ENCODE measurements at places on chromosomes 3 and 15.

- no peak for DNase-seq
Measured at GRCh38 chr3:72335458-72336095, 512.7 kb downstream of the SHQ1 start.

DNA sequence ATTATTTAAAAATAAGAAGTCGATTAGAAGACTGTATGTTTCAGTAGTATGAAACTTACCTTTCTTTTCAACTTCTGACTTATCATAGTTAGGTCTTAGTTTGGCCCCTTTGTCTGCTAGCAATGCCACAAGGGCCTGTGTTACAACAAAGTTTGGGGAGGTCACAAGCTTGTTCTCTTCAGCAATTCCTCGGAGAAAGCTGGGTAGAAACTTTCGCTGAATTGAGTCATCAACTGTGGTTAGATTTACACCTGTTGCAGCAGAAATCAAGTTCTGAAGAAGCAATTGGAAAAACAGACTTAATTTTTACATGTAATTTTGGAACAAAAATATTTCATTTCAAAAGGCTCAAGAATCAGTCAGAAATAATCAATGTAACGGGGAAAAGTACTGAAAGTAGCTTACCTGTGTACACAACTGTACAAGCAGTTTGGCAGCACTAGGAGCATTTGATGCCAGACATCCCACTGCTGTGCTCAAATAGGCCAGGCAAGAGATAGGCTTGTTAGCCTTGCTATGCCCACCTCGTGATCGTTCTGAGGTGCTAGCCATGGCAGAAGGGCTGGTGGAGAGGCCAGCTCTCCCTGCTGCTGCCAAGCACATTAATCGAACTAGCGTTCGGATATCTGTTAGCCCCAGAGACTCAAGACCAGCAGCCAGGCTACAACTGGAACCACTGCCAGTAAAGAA lies 58.6 kb downstream of the FBXL22 start:
- DNase-seq = no peak

DNA sequence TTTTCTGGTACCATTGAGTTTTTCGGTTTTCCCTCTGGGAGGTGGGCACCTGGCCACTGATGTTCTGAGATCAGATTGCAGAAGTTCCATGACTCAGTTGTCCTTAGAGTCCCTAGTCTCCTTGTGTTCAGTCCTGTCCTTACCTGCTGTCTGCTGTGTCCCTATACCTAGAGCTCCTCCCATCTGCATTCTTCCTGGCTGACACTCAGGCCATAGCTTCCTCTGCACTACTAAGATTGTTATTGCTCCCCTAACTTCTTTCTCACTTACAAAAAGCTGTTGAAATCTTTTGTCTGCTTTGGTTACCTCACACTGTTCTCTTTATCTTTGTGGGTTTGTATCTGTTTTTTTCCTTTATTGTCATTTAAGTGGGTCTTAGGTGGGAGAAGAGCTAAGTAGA lies 13.2 kb downstream of the USP3 start:
- DNase-seq = no peak

DNA sequence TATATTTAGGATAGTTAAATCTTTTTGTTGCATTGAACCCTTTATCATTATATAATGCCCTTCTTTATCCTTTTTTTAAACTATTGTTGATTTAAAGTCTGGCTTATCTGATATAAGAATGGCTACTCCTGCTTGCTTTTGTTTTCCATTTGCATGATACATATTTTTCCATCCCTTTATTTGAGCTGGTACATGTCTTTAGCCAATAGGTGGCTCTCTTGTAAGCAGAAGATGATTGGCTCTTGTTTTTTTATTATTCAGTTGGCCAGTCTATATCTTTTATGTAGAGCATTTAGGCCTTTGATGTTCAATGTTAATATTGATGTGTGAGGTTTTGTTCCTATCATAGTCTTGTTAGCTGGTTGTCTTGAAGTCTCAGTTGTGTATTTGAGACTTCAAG lies 99.5 kb upstream of the MCTP2 start:
- DNase-seq = no peak

- no peak for DNase-seq
Measured at GRCh38 chr3:127831723-127832172, 9.4 kb upstream of the MGLL start.

DNA sequence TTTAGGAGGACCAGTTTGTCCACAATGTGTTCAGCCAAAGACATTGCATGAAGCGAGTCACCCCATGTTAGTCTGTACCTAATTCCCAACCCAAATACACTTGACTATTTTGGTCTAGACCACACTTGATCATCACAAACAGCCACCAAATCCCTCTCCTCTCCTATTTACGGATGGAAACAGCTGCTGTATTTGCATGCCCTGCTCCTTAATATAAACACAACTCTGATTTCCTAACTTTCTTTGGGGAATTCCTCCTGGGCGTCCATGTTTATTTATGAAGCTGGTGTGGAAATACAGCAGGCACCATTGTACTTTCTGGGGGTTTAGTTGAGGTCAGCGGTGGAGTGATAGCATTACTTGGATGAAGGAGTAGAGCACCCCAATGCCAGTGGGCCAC lies 235.2 kb downstream of the TLE3 start:
- DNase-seq = no peak

- no peak for DNase-seq
Measured at GRCh38 chr3:105866656-105867653, 1.9 kb downstream of the CBLB start.

GRCh38 chr3:21729331-21729730 lies 21.7 kb downstream of the ZNF385D start:
- DNase-seq = no peak

DNA sequence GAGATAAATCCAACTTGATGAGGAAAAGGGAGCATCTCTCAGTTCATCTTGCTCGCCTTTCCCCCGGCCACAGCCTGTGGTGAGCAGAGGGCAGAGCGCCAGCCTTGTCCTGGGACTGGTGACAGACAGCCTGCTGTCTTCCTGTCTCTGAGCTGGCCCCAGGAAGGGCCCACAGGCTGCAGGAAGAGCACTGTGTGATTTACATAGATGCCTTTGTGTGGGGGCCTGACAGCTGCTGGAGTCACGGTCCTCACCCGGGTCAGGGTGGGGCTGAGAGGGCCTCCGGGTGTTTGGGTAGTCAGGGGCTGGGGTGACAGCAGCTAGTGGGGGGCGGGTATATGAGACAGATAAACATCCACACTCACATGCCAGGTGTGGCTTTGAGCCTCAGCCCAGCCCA lies 29.3 kb downstream of the PLA2G4D start:
- no peak for DNase-seq

- DNase-seq = no peak
Measured at GRCh38 chr15:47415539-47415971, 301.8 kb upstream of the SEMA6D start.

DNA sequence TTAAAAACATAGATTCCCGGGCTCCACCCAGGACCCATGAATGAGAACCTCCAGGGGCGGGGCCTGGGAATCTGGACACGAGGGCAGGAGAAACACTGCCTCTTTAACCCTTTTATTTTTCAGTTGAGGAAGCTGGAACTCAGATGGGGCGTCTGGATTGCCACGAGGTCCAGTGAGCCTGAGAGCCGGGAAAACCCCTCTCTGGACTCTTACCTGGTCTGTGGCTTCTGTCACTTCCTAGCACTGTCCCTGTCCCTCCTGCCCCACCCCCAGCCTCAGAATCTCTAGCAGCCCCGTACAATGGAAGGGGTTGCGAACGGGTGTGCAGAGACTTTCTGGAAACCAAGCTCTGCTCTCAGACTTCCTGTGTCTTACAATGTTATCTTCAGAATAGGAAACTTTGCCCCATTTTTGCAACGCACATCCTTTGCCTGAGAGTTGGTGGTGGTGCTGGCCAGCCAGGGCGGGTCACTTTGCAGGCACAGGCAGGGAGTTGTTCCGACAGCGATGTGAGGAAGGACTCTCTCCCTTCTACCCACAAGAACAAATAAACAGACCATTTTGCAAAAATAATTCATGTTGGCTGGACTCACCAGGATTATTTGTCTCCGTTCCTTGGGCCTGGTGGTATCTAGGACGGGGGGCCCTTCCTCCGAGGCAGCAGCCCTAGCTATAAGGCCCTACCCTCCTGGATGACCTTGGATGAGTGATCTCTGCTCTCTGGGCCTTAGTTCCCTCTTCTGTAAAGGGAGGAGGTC lies 59.1 kb downstream of the SMAD6 start:
- DNase-seq = no peak

- no peak for DNase-seq
Measured at GRCh38 chr15:85129881-85130280, 148.2 kb downstream of the PDE8A start.

DNA sequence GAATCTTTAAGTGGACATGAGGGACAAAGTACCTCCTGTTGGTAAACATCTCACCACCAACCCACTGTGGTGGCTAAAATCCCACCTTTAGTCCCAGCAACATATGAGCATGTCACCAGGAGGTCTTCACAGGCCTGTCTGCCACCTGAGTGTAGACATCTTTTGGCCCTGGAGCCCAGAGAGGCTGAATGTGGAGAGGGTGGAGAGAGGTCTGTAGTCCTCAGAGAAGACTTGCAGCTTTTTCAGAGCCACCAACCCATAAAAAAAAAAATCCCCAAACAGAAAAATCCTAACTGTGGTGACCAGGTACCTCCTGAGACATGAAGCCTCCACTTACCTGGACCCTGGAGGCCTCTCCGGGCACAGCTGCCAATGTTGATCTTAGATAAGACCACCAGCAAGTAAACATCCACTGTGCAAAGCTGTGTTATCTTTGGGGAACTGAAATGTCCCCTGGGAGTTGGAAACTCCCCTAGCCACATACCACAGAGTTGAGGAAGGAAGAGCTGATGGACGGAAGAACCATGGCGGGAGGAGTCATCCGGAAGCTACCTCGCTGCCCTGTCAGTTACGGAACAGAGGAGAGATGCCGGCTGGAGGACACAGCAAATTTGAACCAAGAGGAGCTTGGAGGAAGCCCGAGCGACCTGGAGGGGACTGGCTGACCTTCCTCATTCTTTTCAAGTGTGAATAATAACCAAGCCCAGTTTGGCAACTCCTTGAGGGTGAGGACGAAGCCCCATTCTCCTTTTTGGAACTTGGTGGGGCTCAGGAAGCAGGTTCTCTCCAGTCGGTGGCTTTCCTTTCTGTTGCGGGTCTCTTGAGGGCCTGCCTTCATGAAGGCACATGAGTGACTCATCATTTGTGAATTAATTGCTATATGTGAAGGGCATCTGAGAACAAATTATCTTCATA lies at the start of gene GHRL:
TSS of gene GHRL (minus strand) at position 443 of the 915 bp plus-strand sequence. CDS start 2,767 bp downstream, outside the sequence.
- DNase-seq = no peak

- no peak for DNase-seq
Measured at GRCh38 chr15:85582131-85583079, 202.0 kb downstream of the AKAP13 start.

GRCh38 chr3:29169451-29169850 lies 111.4 kb upstream of the RBMS3 start:
- DNase-seq = no peak

DNA sequence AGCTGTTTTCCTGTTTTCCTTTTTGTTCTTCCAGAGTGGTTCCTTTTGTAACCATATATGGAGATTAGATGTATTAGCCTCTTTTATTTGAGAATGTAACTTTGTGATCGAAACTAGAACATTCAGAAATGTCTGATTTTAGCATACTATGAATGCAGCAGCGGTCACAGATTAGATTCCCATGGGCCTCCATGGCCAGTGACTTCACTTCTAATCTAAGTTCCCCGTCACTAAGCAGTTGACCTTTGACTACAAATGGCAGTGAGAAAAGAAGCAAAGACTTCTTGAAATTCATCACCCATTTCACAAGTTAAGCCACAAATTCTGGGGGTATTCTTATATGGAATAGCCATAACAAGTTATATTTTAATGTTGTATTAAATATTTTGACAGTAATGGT lies 114.6 kb upstream of the FLNB start:
- DNase-seq = no peak

- DNase-seq = no peak
Measured at GRCh38 chr3:127088511-127089351, 104.2 kb upstream of the PRR23E start.

- DNase-seq = no peak
Measured at GRCh38 chr3:66261355-66261754, 40.6 kb downstream of the SLC25A26 start.

GRCh38 chr3:158098834-158099424 lies 7.3 kb downstream of the SHOX2 start:
- DNase-seq = no peak

DNA sequence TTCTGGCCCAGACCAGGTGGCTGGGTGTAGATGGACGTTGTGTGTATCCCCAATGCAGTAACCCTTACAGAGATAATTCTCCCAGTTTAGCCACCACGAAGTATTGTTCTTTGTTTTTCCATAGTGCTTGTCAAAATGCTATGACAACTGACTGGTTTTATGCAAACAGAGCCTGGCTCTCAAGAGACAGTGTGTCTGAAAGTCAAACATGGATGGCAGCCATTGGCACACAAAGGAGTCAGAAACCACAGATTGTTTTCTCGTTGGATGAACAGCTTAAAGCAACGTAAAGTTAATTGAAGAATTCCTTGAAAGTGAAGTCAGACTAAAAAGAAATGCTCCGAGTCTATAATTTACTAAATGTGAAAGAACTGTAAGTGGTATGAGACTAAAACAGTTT lies 91.2 kb downstream of the FILIP1L start:
- DNase-seq = no peak

DNA sequence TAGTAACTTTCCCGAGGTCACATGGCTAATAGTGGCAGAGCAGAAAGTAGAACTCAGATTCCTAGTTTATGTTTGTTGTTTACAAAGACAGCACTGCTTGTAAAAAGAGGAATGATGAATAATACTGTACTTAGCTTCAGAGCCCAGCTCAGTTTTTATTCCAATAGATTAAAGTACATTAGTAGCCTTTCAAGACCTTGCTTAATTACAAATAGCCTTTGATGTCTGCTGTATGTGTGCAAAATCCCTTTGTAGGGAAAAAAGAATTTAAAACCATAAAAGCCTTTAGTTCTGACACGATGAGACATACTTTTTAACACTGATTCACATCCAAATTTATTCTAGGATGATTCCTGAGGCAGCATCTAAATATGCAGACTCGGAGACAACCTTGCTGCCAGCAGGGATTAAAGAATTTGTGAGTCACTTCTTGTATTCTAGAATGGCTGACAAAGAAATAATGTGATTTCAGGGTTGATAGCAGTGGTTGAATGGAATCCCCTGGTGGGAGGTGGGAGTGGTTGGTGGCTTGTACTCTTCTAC lies 324.2 kb upstream of the TGFBR2 start:
- no peak for DNase-seq

GRCh38 chr15:90870354-90871138 lies 2.2 kb downstream of the FURIN start:
- DNase-seq = no peak

GRCh38 chr3:111368056-111368455 lies 173.9 kb upstream of the CD96 start:
- no peak for DNase-seq

GRCh38 chr15:87755226-87755625 lies 501.3 kb downstream of the NTRK3 start:
- DNase-seq = no peak

DNA sequence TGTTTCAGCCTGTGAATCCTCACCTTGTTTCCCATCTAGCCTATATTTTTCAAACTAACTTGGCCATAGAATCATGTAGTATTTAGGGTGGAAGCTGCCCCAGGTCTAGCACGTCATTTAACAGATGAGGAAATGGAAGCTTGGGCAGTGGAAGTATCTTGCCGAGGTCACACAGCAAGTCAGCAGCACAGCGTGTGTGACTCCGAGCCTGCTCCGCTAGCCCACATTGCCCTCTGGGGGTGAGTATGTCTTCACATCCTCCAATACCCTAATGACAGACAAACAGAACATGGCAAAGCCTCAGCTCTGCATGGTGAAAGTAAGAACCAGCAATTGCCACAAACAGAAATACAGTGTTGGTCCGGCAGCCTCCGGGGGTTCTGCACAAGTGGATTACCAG lies 2.2 kb upstream of the CCR5 start:
- DNase-seq = peak; percentile 27

GRCh38 chr15:59997070-59997701 lies 6.9 kb upstream of the FOXB1 start:
- no peak for DNase-seq
